Iris pigment epithelial cell (primary cell): ENCODE measurements at places on chromosomes 5 and 9.

GRCh38 chr5:136212252-136212721 is 19.3 kb upstream of the SMIM32 start:
- DNase-seq = peak; percentile 38

- no peak for DNase-seq
Observed at GRCh38 chr5:159057996-159058395, 41.7 kb downstream of the EBF1 start.

GRCh38 chr5:80109646-80110478 is 74.7 kb downstream of the THBS4 start:
- no peak for DNase-seq

DNA sequence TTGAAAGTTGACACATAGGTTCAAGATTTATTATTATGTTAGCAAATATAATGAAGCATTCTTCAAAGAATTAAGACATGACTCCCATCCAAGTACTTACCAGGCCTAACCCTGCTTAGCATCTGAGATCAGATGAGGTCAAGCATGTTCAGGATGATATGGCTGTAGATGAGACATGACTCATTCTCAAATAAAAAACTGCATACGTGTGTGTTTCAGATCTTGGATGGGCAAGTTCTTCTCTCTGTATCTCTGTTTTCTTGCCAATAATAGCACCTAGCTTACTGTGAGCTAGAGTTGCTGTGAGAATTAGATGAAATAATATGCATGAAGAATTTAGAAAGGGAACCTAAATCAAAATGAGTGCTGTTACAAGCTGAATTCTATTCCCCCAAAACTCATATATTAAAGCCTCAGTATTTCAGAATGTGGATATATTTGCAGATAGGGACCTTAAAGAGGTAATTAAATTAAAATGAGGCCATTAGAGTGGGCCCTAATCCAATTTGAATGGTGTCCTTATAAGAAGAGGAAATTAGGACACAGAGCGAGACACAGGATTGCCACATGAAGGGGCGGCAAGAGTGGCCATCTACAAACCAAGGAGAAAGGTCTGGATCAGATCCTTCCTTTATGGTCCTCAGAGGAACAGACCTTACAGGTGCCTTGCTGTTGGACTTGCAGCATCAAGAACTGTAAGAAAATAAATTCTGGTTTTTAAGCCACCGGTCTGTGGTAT is 146.2 kb downstream of the MARCHF11 start:
- DNase-seq = no peak

DNA sequence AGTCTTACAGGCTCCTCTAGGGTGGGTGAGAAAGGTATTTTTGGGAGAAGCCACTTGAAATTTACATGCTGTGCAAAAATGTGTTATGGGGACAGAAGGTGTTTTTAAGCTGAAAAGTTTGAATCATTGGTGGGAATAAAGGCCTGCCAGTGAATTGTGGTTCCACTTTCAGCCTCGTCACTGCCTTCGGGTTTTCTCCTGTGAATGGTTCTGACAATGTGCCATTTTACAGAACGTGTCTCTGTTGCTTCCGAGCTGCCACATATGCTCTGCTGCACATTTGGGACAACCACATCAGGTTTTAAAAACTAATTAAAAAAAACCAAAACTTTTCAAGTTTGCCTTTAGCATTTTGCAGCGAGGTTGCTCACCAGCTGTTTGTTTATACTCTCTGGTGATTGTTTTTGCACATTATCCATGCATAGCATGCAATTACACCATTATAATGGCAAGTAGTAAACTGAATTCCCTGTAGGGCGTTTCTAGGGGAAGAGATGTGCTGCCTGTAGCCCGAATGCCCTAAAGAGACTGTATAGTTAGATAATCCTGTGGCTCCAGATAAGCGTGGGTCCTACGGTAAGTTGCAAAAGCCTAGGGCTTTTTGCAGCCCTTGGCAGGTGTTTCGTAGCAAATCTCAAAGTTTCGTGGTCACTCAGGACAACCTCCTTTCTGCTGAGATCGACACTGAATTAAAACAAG is 40.1 kb upstream of the SUB1 start:
- DNase-seq = no peak

DNA sequence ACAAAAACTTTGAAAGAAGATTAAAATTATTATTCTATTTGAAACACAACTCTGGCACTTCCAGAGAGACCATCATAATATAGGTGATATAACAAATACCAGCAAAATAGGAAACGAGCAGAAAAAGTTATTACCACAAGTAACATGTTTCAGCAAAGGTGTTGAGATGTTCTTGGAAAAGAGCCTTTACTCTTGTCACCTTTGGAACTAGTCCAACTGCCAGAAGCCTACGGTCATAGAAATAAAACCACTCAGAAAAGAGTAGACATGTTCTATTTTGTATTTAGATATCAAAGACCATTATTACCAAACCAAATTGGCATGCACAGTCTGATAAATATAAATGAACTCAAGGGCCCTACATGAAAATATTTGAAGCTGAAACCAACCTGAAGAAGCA is 145.0 kb upstream of the DMAC1 start:
- no peak for DNase-seq

GRCh38 chr5:173339286-173339685 is 11.1 kb upstream of the STC2 start:
- no peak for DNase-seq

DNA sequence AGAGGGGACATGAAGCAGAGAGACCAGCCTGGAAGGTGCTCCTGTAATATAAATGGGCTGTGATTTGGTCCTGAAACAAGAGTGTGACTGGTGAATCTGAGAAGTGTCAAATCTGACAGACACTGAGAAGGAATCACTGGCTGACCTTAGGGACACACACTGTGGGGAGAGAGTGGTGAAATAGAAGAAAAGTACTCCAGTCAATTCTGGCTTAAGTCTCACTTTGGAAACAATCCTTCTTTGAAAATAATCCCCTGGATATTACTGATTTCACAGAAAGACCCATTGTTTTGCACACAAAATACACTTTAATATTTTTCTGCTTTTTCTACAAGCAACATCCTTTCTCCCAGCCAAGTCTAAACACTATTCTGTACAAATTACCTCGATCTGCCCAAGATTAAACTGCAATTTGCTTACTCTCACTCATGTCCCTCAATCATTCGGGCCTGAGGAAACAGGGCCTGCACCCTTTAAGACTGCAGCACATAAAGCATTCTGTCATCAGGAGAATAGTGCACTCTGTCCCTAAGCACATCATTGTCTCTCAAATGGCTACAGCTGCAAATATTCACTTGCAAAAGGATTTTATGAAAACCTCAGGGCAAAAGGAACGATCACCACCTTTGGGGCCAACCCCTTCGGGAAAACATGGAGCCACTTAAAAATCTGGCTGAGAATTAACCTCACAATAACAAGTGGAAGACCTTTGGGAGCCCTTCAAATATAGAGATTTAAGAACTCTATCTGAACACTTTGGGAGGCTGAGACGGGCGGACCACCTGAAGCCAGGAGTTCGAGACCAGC is 68.6 kb downstream of the MAPKAP1 start:
- DNase-seq = no peak

DNA sequence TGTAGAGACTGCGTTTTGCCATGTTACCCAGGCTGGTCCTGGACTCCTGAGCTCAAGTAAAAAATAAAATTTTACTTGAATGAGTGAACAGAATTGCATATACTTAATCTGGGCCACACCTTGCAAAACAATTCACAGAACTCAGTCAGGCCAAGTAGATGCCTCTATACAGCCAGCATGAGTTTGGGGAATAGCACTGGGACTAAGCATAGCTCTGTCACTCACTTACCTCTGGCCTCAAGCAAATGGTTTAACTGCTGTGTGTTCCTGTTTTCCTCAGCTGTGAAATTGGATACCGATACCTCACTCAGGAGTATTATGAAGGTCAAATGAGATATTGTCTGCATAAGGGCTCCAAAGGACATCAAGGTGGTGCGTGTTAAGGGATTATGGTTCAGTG is 10.9 kb upstream of the FRMPD1 start:
- DNase-seq = no peak

GRCh38 chr9:135006911-135007570 is 80.4 kb upstream of the OLFM1 start:
- no peak for DNase-seq

GRCh38 chr5:124195411-124195810 is 551.0 kb downstream of the ZNF608 start:
- DNase-seq = no peak

DNA sequence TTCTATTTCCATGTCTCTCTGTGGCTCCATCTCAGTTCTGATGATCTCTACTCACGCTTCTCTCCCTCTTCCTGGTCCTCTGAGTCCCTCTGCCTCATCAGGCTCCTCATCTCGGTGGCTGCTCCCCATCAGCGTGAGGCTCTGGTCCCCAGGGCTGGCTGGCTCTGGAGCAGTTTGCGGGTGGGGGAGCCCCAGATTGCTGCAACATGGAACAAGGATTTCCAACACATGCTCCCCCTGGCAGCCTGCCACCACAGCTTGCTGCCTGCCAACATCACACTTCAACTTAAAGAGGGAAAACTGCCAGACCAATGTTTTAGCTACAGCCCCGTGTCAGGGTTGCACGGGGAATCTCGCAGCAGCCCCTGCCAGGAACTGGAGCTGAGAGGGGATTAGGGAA is 77.2 kb upstream of the NEK6 start:
- peak; percentile 83 for DNase-seq

GRCh38 chr5:82365744-82366228 is 87.6 kb upstream of the RPS23 start:
- DNase-seq = peak; percentile 94
